IMR-90 (cell line): ENCODE measurements at places on chromosomes 3 and 15. TPM values are rescaled to one million over a fixed set of nuclear protein-coding genes. Genes with fewer than 3 reads are reported as not detected.
A peak's percentile ranks its signal among the peaks of the same experiment; 100 is the strongest.

The CSPG4 gene
- total RNA-seq: 12.4 and 14.7 TPM in 2 replicates

GRCh38 chr3:130759692-130760338, 13.2 kb upstream of the PIK3R4 start:
- H3K36me3 ChIP-seq: no peaks in the 10 kb centered on the region
- no peak overlapping the region for H3K27ac ChIP-seq
- H3K4me1 ChIP-seq: no peaks in the 10 kb centered on the region
- peaks cover 2% of the 10 kb centered on the region; the same call in 1 of the 2 replicates for H3K27me3 ChIP-seq
- no peak overlapping the region for H3K4me3 ChIP-seq
- DNase-seq: peak; percentile 49

The EXD1 gene
- not detected in 2 replicates for total RNA-seq

The HIGD2B gene
- total RNA-seq: not detected in 2 replicates

The ADAMTS17 gene
- total RNA-seq: 0.28 TPM in 1 of 2 replicates, not detected in the other

DNA sequence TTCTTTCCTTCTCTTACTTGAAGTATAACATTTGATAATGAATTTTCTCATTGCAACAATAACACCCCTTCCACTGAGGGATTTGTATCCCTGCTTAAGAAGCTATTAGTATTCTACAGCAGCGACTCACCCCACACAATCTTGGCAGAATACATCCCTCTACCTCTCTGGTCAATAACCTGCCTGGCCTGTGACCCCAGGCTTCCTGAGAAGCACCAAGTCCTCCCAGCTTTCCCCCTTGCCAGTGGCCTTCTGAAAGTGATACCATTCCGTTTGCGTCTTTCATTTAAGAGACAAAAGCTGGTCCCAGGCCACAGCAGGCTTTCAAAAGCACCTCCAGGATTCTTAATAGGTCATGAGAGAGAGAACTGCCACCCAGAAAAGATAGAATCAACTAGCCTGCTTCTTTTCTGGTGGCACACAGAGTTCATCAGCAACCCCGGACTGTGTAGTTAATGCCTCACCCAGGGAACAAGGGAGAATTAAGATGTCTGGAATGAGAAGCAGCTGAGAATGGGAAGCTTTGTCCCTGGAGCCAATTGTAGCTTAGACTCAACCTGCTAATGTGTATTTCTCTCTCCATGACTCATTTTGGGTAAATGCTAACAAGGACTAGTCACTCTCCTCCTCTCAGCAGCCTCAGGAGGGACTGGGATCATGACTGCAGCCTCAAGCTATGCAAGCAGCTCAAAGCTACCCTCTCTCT, 101.0 kb upstream of the CPNE4 start:
- peak overlapping the region; percentile 21; the same call in 1 of the 2 replicates for H3K4me3 ChIP-seq
- peak overlapping the region; percentile 98 for H3K27ac ChIP-seq
- DNase-seq: peak; percentile 99
- H3K4me1 ChIP-seq: peaks cover 12% of the 10 kb centered on the region
- no peaks in the 10 kb centered on the region for H3K27me3 ChIP-seq

GRCh38 chr15:99732751-99733267, 428 bp downstream of the LYSMD4 start:
- DNase-seq: no peak
- H3K4me1 ChIP-seq: peaks cover 4% of the 10 kb centered on the region
- 0 out of 2 replicates have a peak, but pooled peaks cover 1% of the 10 kb centered on the region for H3K27me3 ChIP-seq
- H3K27ac ChIP-seq: peak overlapping the region; percentile 24; the same call in 1 of the 2 replicates
- H3K4me3 ChIP-seq: peak overlapping the region; percentile 90
- H3K36me3 ChIP-seq: peaks cover 7% of the 10 kb centered on the region; the same call in 1 of the 2 replicates

GRCh38 chr3:45983770-45984169, 11.9 kb downstream of the FYCO1 start:
- DNase-seq: no peak
- H3K4me1 ChIP-seq: peaks cover 43% of the 10 kb centered on the region
- peak overlapping the region; percentile 74; the same call in 1 of the 2 replicates for H3K27ac ChIP-seq
- no peaks in the 10 kb centered on the region for H3K27me3 ChIP-seq

GRCh38 chr3:159953325-159954085, 35.1 kb upstream of the IL12A start:
- DNase-seq: no peak
- H3K36me3 ChIP-seq: no peaks in the 10 kb centered on the region
- H3K27me3 ChIP-seq: no peaks in the 10 kb centered on the region
- H3K27ac ChIP-seq: no peak overlapping the region
- peaks cover 2% of the 10 kb centered on the region; the same call in 1 of the 2 replicates for H3K4me1 ChIP-seq
- no peak overlapping the region for H3K4me3 ChIP-seq

- no peak overlapping the region for H3K27ac ChIP-seq
- H3K27me3 ChIP-seq: no peaks in the 10 kb centered on the region
- peaks cover 3% of the 10 kb centered on the region; the same call in 1 of the 2 replicates for H3K4me1 ChIP-seq
- H3K36me3 ChIP-seq: no peaks in the 10 kb centered on the region
Measured at GRCh38 chr15:80643431-80643951, 51.6 kb upstream of the ABHD17C start.

DNA sequence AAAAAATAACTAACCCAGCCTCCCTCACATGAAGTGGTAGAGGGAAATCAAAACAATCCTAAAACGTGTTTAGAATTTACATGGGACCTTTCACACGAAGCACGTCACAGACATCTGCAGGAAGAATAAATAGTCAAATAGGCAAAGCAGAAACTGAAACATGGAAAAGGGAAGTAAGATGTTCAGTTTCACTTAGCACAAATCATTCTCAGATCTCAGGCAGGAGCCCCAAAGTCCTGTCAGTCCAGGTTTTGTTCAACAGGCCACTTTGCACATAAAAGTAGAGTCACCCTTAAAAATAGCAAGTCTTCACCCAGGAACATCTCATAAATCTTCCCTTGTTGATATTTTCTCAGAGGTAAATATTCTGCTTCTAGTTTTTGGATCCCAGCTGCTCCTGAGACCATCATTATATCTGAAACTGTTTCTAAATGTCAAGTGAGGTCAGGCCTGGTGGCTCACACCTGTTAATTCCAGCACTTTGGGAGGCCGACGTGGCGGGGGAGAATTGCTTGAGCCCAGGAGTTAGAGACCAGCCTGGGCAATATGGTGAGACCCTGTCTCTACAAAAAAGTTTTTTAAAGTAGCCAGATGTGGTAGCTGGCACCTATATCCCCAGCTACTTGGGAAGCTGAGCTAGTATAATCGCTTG, 1.9 kb downstream of the RUBCN start:
- H3K4me3 ChIP-seq: no peak overlapping the region
- peaks cover 3% of the 10 kb centered on the region; the same call in 1 of the 2 replicates for H3K4me1 ChIP-seq
- no peaks in the 10 kb centered on the region for H3K36me3 ChIP-seq
- no peak overlapping the region for H3K27ac ChIP-seq

The VEPH1 gene
- total RNA-seq: 99.4 and 130 TPM in 2 replicates

DNA sequence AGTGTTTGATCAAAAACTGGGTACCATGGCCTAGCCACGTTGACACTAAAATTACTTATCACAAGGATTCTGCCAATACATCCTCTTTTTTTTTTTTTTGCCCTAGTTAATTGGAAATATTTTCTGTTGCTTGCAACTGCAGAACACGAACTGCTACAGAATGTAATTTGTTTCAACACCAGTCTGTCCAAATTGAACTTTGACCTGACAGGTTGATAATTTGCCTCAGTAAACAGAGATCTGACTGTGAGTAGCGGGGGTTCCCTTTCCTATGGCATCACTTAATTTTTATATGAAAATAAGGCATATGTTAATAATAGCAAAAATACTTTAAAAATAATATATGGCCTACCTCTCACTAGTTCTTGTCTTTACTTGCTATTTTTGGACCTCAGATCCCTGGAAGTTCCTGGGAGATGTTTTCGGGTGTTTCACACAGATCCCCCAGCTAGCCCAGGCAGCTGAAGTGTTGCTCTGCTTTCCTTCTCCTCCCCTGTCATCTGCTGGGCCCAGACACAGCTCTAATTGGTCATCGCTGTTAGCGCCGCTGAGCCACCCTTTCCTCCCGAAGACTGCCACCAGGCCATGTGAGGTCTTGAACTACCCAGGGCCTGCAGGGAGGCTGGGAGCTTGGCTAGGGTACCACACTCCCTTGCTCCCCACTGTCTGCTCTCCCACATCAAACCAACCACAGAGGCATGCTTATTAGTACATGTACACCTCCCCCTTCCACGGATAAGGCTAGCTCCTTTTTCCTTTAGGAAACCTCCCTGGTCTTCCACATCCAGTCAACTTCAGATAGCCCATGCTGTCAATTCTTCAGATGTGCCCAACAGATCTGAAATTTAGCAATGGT, 89.8 kb upstream of the RNF7 start:
- H3K4me1 ChIP-seq: no peaks in the 10 kb centered on the region
- no peaks in the 10 kb centered on the region for H3K36me3 ChIP-seq
- H3K4me3 ChIP-seq: no peak overlapping the region
- no peak overlapping the region for H3K27ac ChIP-seq
- no peaks in the 10 kb centered on the region for H3K27me3 ChIP-seq

The RNU5B-1 gene
- not detected in 2 replicates for total RNA-seq

DNA sequence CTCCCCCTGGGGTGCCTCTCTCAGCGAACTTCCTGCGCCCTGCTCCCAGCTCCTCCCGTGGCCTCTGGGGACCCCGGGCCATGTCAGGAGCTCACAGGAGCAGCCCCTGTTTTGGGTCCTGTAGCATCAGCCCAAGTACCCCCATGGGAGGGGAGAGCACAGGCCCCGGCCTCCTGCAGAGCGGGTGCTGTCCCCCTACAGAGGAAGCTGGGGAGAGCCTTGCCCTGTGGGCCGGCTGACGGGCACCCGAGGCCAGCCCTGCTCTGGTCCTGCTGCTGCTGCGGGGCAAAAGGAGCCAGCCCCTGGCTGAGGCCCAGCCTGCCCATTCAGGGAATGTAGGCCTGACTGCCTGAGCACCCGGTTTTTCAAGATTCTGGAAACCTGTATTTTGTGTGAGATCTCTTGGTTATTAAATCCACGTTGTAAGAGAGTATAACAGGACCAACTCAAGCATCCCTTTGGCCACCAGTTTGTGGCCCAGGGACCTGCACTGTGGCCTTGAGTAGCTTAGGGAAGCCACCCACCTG, 12.4 kb downstream of the PLXNA1 start:
- no peak overlapping the region for H3K27ac ChIP-seq
- H3K27me3 ChIP-seq: no peaks in the 10 kb centered on the region
- H3K4me3 ChIP-seq: no peak overlapping the region
- DNase-seq: no peak
- H3K4me1 ChIP-seq: no peaks in the 10 kb centered on the region

- DNase-seq: no peak
- H3K36me3 ChIP-seq: no peaks in the 10 kb centered on the region
- H3K4me3 ChIP-seq: no peak overlapping the region
- no peaks in the 10 kb centered on the region for H3K4me1 ChIP-seq
- H3K27me3 ChIP-seq: no peaks in the 10 kb centered on the region
- H3K27ac ChIP-seq: no peak overlapping the region
Measured at GRCh38 chr15:86611417-86612040, 531.9 kb downstream of the AGBL1 start.

DNA sequence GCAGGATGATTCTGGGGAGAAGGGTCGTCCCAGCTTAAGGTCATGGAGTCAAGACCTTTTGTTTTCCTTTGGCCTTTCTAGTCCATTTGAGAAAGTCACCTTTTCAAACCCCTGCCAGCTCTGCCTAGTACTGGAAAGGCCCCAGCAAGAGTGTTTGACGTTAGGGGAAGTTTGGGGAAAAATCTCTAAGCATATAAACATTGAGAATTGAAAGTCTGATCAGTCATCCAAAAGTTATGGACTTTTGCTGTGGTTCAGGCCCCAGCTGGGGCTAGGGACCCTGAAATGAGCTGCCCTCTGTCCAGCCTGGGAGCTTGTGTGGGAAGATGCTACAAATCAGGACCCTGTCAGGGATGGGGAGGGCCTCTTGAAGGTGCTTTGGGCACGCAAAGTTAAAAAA, 21.6 kb downstream of the SLC6A6 start:
- H3K4me3 ChIP-seq: no peak overlapping the region
- peak; percentile 54 for DNase-seq
- H3K36me3 ChIP-seq: peaks cover 23% of the 10 kb centered on the region; the same call in 1 of the 2 replicates
- H3K4me1 ChIP-seq: peaks cover 39% of the 10 kb centered on the region
- peak overlapping the region; percentile 15; the same call in 1 of the 2 replicates for H3K27ac ChIP-seq
- H3K27me3 ChIP-seq: no peaks in the 10 kb centered on the region

The MORC1 gene
- total RNA-seq: not detected in 2 replicates
